ENCODE measurements at places on chromosomes 7 and 10.

DNA sequence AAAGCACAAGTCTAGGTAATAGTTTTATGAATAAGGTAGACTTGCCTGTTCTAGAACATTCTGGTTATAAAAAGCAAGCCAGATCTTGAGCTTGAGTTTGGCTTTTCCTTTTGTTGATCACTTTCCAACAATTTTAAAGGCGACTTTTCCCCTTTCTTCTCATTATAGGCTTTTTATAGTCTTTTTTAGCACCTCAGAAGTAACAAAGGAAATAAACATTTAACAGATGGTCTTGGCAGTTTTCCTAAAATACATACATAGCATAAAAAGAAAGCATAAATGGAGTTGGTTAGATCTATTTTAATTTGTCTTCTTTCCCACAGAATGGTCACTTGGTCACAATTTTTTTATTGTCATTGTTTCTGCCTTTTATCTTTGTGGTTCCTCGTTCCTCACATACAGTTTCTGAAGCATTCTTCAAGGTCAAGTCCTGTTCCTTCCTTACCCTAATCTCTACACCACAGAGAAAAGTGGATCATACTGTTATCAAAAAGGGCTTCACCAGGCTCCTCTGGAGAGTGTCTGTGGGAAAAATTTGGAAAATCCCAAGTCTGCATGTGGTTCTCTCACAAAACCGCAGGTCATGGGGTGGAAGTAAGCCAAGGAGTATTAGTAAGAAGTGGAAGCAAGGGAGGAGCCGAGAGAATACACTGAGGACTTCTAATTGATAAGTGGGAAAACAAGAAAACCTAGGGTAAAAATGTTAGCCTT, 31.3 kb downstream of the THNSL1 start:
- DNase-seq, result no peak

GRCh38 chr7:120973849-120974248, 14.7 kb upstream of the CPED1 start:
- no peak for DNase-seq

- no peak for DNase-seq
These were observed 201.5 kb downstream of the LRMDA start for GRCh38 chr10:75632805-75633462.

- DNase-seq, result no peak
These were observed 416.1 kb downstream of the DNAJB6 start for GRCh38 chr7:157752832-157753291.

DNA sequence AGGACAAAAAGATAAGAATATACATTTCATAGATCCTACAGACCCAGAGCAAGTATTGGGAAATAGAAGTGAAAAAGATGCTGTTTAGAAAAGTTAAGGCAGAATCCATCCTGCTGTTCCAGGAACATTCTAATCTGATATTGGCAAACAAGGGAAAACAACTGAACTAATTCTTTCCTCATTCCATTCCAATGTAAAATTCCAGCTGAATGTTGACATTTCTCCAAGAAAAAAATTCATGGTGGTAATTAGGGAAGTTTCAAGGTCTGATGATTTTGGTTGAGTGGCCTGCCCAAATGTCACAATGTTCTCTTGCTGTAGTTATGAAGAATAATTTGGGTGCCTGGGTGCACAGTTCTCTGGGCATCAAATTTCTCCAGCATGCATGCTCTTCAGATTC, 15.2 kb downstream of the PIP start:
- DNase-seq, result no peak

DNA sequence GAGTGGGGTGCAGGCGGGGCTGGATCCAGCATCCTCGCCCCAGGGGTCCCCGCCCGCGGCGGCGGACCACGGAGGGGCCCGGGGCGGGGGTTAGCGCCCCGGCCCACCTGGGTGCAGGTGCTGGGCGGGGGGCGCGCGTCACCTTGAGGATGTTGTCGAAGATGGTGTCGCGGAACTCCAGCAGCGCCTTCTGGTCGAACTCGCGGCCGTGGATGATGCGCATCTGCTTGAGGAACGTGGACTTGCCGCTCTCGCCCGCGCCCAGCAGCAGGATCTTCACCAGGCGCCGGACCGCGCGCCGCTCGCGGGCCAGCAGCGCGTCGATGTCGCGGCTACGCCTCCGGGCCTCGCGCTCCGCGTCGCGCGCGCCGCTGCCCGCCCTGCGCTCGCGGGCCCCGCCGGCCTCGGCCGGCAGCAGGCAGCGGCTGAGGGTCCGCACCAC, 376 bp downstream of the GNA12 start:
- DNase-seq, result peak; percentile 14

DNA sequence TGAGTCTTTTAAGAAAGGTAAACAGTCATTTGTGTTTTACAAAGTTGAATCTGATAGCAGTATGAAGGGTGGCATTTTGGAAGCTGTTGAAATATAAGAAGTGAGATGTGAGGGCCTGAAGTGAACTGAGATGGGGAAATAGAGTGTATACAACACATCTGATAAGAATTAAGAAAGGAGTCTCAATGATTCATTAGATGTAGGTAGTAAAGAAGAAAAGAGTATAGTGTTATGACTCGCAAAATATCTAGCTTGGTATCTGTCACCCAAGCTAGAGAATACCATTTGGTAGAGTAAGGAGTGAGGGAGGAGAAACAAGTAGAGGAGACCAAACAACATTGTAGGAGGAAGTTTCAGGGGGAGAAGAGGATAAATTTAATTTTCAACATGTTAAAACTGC, 5.3 kb downstream of the PTPN12 start:
- no peak for DNase-seq

GRCh38 chr7:95190515-95190914, 133.8 kb downstream of the PON1 start:
- no peak for DNase-seq

- DNase-seq, result no peak
These were observed 31.8 kb upstream of the GPAM start for GRCh38 chr10:112215342-112215774.

- no peak for DNase-seq
These were observed 23.5 kb downstream of the STN1 start for GRCh38 chr10:103894441-103894864.

GRCh38 chr7:22051886-22052673, 106.4 kb upstream of the CDCA7L start:
- DNase-seq, result no peak

DNA sequence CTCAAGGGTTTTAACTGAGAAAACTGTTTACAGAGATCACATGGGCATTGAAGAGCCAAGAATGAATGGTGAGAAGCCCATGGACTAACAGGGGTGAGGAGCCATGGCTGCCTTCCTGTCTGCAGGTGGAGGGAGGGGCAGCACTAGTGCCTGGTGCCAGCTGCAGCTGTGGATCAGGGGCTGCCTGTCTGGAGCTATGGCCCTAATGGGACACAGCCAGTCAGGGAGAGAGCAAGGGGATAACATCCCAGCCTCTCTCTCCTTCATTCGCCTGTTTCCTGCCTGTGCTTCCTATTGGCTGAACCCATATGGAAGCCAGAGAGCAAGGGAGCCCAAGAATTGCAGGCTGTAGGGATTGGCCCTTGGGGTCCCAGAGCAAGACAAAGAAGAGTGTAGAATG, 125.8 kb upstream of the GAD2 start:
- DNase-seq, result no peak

DNA sequence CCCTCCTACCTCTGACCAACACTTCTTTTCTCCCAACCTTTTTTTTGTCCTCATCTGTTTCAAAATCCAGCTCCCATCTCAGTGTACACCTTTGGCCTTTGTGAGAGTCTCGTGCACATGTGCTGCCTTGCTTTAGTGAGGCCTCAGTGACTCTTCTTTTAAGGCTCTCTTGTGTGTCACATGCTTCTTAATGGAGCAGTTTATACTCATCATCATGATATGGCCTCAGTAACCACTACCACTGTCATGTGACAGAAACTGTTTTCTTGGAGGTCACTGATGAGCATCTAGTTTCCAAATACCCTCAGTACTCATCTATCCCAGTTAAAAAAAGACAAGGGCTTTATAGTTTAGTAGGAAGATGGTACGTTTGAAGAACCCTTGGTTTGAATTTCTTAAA, 8.1 kb upstream of the ARHGAP22 start:
- DNase-seq, result no peak

GRCh38 chr10:10138685-10139084, 879.0 kb upstream of the CELF2 start:
- DNase-seq, result no peak

DNA sequence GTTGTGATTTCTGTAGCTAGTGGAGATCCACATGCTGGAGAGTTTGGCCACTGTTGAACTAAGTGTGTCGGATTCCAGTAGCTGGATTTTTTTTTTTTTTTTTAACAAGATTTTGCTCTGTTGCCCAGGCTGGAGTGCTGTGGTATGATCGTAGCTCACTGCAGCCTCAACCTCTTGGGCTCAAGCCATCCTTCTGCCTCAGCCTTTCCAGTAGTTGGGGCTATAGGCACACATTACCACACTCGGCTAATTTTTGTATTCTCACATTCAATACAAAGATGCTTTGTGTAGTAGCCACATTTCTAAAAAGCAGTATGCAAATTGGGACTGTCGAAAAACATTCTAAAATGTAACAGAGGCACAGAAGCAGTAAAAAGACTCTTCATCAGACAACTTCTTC, 63.5 kb downstream of the RABGEF1 start:
- DNase-seq, result no peak

DNA sequence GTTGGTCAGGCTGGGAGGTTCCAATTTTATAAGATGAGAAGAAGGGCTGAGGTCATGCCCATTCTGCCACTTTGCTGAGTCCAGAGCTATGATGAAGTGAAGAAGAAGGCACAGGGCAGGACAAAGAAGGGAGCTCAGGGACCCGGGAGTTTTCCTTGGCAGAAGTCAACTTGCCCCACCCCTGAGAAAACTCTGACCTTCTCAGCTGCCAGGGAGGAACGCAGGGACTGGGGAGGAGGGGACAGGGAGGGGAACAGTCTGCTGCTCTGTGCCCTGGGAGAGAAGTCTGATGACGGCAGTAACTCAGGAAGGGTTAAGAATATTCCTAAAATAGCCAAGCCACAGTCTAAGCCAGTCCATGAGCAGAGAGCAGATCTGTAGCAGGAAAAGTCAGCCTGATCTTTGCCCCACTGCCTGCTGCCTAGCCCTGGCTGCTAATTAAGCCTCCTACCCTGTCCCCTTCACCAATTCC, 11.7 kb downstream of the ADIRF start:
- no peak for DNase-seq

GRCh38 chr7:144404946-144405345, 1.5 kb upstream of the NOBOX start:
- DNase-seq, result no peak

GRCh38 chr10:101385866-101386658, 32.1 kb downstream of the BTRC start:
- DNase-seq, result no peak

GRCh38 chr10:98047009-98047741, 16.8 kb upstream of the CRTAC1 start:
- no peak for DNase-seq
